ENCODE measurements at places on chromosomes 3 and 15.
A peak's percentile ranks its signal among the peaks of the same experiment; 100 is the strongest.

DNA sequence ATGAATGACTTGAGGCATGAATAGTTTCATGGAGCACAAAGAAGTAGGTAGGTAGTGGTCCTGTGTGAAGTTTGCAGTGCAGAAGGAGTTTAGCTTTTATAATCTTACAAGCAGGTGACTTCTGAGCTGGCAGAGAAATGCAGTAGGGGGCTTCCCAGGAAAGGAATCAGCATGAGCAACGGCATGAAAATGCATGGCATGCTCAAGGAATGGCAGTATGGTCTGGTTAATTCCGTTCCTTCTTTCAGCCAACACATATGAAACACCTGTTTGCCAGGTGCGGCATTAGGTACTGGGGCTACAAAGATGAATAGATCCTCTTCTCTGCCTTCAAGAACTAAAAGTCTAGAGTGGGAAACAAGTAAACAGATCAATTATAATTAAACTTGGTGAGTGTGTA, 138.0 kb upstream of the BHLHE40 start:
- H3K27me3 ChIP-seq, result no peaks in the 10 kb centered on the region
- no peak for ATAC-seq
- no peak overlapping the region for H3K4me3 ChIP-seq
- H3K27ac ChIP-seq, result no peak overlapping the region
- H3K4me1 ChIP-seq, result peaks cover 60% of the 10 kb centered on the region

DNA sequence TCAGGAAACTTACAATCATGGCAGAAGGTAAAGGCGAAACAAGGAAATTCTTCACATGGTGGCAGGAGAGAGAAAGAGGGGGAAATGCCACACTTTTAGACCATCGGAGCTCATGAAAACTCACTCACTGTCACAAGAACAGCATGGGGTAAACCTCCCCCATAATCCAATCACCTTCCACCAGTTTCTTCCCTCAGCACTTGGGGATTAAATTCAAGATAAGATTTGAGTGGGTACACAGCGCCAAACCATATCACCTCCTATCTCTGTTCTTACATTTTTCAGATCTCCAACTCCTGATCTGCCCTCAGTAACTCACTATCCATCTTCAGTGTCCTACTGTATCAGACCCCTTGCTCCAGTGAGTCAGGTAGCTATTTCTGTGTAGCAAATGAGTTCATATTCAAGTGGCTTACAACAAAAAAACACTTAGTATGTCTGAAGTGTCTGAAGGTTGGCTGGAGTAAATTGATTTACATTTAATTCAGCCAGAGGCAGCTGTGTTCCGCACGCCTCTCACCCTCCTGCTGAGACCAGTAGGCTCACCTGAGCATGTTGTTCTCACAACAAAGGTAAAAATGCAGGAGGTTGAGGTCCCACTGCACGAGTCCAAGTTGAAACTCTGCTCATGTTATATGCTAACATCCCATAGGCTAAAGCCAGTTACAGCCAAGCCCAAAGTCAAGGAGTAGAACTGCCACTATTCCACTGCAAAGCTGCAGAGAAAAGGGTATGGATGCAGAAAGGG, 180.7 kb upstream of the LMCD1 start:
- H3K36me3 ChIP-seq, result no peaks in the 10 kb centered on the region
- H3K27me3 ChIP-seq, result peaks cover 7% of the 10 kb centered on the region
- no peak for ATAC-seq
- H3K4me1 ChIP-seq, result no peaks in the 10 kb centered on the region

GRCh38 chr3:149548669-149549065, 74.2 kb downstream of the TM4SF4 start:
- no peak for ATAC-seq
- peaks cover 10% of the 10 kb centered on the region for H3K27me3 ChIP-seq
- H3K36me3 ChIP-seq, result no peaks in the 10 kb centered on the region
- H3K4me3 ChIP-seq, result no peak overlapping the region

GRCh38 chr15:39947401-39948197, 13.7 kb downstream of the EIF2AK4 start:
- H3K27ac ChIP-seq, result no peak overlapping the region
- ATAC-seq, result no peak
- peaks cover 64% of the 10 kb centered on the region for H3K36me3 ChIP-seq
- no peak overlapping the region for H3K4me3 ChIP-seq

- peaks cover 4% of the 10 kb centered on the region for H3K36me3 ChIP-seq
- H3K4me1 ChIP-seq, result peaks cover 68% of the 10 kb centered on the region
- H3K27ac ChIP-seq, result peak overlapping the region; percentile 20
- H3K4me3 ChIP-seq, result no peak overlapping the region
- no peak for ATAC-seq
- H3K27me3 ChIP-seq, result no peaks in the 10 kb centered on the region
These were observed 84.1 kb downstream of the AKAP13 start for GRCh38 chr15:85464471-85464870.

DNA sequence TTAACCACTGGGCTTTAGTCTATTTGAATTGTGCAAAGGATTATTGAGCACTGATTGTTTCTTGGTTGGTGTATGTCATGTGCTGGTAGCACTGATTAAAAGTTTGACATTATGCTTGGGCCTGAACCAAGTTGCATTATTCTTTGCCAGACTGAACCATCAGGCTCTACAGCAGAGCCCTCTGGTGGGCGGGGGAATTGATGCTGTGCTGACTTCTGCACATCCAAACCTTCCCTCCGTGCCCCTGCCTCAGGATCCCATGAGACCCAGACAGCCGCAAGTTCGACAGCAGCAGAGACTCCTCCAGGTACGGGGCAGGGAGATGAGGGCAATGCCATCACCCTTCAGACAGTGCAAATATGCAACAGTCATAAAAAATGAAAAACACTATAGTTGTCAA, 28.4 kb upstream of the P2RY12 start:
- no peaks in the 10 kb centered on the region for H3K4me1 ChIP-seq
- no peaks in the 10 kb centered on the region for H3K36me3 ChIP-seq
- H3K27ac ChIP-seq, result no peak overlapping the region
- H3K4me3 ChIP-seq, result no peak overlapping the region
- no peak for ATAC-seq

- H3K36me3 ChIP-seq, result peaks cover 12% of the 10 kb centered on the region
- ATAC-seq, result no peak
- H3K4me1 ChIP-seq, result peaks cover under 1% of the 10 kb centered on the region
- no peak overlapping the region for H3K4me3 ChIP-seq
- H3K27me3 ChIP-seq, result no peaks in the 10 kb centered on the region
These were observed 172.2 kb downstream of the GHSR start for GRCh38 chr3:172276103-172276502.

DNA sequence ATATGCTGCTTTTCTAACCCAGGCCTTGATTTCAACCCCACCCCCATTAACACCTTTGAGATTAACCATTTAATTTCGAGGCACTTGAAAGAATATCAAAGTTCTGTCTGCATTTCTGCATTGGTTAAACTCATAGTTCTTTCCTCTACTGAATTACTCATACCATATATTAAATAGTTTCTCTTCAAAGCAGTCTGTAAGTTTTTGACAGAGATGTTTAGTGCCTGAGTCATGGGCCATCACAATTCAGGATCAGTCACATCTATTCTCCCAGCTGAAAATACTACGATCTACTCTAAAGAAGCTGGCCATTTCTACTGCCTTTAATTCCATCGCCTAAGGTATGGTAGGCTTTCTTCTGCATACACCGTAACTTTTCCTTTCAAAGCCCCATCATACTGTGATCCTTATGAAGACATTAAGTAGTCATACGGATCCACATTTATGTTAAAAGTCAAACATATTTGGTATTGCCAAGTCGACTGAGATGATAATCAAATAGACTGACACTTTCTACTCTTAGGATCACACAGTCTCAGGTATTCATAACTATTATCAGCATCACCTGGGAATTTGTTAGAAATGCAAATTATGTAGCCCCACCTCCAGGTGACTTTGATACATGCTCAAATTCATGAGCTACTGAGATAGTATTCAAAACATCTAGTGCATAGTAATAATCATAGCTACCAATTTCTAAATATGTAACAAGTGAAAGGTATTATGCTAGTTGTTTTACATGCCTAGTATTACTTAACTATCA, 489.4 kb upstream of the IL12A start:
- no peak for ATAC-seq
- H3K27me3 ChIP-seq, result no peaks in the 10 kb centered on the region
- H3K36me3 ChIP-seq, result no peaks in the 10 kb centered on the region
- H3K4me3 ChIP-seq, result no peak overlapping the region

GRCh38 chr3:32780735-32781210, 37.0 kb upstream of the TRIM71 start:
- peaks cover 5% of the 10 kb centered on the region for H3K4me1 ChIP-seq
- peaks cover 8% of the 10 kb centered on the region for H3K27me3 ChIP-seq
- peaks cover 16% of the 10 kb centered on the region for H3K36me3 ChIP-seq
- H3K4me3 ChIP-seq, result peak overlapping the region; percentile 86
- H3K27ac ChIP-seq, result peak overlapping the region; percentile 48

DNA sequence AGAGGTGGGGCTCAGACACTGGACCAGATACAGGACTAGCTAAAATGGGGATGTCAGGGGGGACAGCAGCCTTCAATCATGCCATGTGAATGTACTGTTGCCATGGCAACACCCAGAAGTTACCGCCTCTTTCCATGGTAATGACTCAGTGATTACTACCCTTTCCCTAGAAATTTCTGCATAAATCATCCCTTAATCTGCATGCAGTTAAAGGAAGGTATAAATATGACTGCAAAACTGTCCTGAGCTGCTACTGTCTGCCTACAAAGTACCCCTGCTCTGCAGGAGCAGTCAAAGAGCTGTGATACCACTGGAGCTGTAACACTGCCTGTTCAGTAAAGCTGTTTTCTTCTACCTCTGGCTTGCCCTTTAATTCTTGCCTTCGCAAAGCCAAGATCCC, 168.2 kb downstream of the PEAK1 start:
- no peak overlapping the region for H3K27ac ChIP-seq
- no peaks in the 10 kb centered on the region for H3K27me3 ChIP-seq
- no peak overlapping the region for H3K4me3 ChIP-seq
- H3K4me1 ChIP-seq, result no peaks in the 10 kb centered on the region
- H3K36me3 ChIP-seq, result peaks cover 23% of the 10 kb centered on the region
- ATAC-seq, result no peak

- peaks cover 4% of the 10 kb centered on the region for H3K27me3 ChIP-seq
- H3K4me3 ChIP-seq, result no peak overlapping the region
- peaks cover 27% of the 10 kb centered on the region for H3K4me1 ChIP-seq
- no peak overlapping the region for H3K27ac ChIP-seq
- peaks cover 14% of the 10 kb centered on the region for H3K36me3 ChIP-seq
These were observed 6.6 kb downstream of the ZBED2 start for GRCh38 chr3:111588527-111588926.

- no peaks in the 10 kb centered on the region for H3K27me3 ChIP-seq
- no peak overlapping the region for H3K27ac ChIP-seq
- H3K4me3 ChIP-seq, result no peak overlapping the region
- no peaks in the 10 kb centered on the region for H3K36me3 ChIP-seq
- ATAC-seq, result no peak
These were observed 21.6 kb downstream of the SAMMSON start for GRCh38 chr3:70020906-70021660.

DNA sequence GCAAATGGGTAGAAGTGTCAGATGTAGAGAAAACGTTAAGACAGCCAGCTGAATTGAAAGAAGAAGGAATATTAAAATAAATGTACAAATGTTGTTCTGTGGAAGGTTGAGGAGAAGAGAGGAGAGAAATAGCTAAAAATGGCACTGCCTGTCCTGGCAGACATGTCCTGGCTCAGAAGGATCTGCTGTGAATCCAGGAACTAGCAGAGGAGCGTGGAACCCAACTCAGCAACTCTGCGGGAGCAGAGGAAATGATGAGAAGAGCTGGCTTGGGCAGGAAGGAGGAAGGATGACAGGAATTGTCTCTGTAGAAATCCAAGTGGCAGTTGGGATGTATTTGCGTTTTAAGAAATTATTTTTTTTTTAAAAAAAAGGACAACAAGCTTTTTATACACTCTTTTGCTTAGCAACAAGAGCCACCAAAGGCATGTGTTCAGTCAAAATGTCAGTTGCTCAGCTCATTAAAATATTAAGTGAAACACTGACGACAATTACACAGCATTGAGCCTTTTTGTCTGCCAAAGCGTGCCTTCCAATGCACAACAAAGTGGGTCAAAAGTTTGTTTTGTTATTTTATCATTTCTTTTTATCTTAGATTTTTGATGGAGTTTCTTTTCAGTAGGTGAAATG, 16.1 kb downstream of the NANOGP8 start:
- no peak for ATAC-seq
- H3K27ac ChIP-seq, result no peak overlapping the region
- no peaks in the 10 kb centered on the region for H3K36me3 ChIP-seq

DNA sequence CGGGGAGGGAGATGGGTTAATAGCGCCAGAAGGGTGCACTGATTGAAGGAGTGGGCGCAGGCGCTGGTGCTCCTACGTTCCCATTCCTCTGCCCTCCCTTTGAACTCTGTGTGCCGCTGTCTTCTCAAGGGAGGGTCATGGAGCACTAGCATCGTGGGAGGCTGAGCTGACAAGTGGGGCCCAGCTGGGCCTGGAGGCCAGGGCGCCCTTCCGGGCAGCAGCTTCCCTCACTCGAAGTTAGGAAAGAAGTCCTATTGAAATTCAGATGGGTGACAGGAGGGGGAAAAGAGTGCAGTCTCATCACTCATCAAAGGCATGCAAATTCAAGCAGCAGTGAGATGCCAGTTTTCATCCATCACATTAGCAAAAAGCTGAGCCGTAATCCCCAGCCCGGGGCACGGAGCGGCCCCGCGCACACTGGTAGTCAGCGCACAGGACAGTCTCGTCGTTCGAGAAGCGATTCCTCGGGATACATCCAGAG, 128.2 kb downstream of the LRRK1 start:
- peaks cover 88% of the 10 kb centered on the region for H3K36me3 ChIP-seq
- peaks cover 18% of the 10 kb centered on the region for H3K4me1 ChIP-seq
- H3K27me3 ChIP-seq, result no peaks in the 10 kb centered on the region
- ATAC-seq, result no peak
- H3K4me3 ChIP-seq, result no peak overlapping the region

GRCh38 chr3:55531321-55531720, 44.2 kb upstream of the WNT5A start:
- no peaks in the 10 kb centered on the region for H3K27me3 ChIP-seq
- H3K36me3 ChIP-seq, result no peaks in the 10 kb centered on the region
- ATAC-seq, result no peak
- no peak overlapping the region for H3K27ac ChIP-seq
- H3K4me1 ChIP-seq, result no peaks in the 10 kb centered on the region

DNA sequence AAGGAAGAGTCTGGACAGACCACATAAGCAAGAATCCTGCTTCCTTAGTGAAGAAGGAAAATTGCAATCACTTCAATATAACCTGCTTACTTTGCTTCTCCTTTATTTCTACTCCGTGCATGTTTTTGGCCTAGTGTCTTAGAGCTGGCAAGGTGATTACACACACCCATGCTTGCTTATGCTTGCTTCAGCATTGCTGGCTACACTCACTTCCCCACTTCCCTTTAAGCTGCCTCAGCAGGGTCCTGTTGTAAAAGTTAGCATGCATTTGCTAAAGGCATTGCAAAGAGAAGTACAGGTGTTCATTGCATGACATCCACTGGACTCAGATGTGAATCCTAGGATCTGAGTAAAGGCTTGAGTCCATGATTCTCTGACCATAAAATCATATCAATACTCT, 47.5 kb upstream of the STT3B start:
- no peaks in the 10 kb centered on the region for H3K27me3 ChIP-seq
- no peaks in the 10 kb centered on the region for H3K4me1 ChIP-seq
- peaks cover 6% of the 10 kb centered on the region for H3K36me3 ChIP-seq
- no peak for ATAC-seq

Measured in stimulated activated memory B cell treated with anti-CD40 and anti-IgM and Interleukin-4, amounts not matched to agents 10 μg/mL and 1 μg/mL and 100 μg/mL, for 72 hours (primary cell).